Ascending aorta (tissue), 2 donors: ENCODE measurements at places on chromosomes 6 and 20.

DNA sequence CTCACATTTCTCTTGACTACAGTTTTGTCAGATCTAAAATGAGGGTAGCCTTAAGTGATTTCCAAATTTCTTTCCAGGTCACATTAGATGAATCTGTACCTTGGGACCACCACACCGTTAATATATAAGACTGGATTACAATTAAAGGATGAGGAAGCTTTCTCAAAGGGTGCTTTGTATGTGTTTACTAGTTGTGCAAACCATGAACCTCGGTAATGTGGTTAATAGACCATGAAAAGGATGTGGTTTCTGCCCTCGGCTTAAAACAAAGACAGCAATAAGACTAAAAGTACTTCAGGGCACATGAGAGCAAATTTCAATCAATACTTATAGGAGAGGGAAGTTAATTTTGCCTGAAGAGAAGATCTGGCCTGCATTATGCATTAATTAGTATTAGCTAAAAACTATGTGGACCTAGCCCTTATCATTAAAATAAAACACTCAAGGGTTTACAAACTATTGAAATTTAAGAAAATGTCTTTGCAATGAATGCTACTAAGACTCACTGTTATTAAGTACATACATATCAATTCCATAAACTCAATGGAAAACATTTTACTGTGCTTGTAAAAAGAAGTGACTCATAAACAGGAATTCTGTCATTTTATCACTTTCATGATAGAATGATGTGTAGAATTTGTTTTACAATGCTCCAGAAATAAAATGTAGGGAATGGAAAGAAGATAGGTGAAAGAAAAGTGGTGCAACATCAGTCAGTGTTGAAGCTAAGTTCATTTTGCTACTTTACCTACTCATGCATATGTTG lies 936 bp upstream of the TMX4 start:
- peak overlapping the region; percentile 79 for H3K4me3 ChIP-seq
- no peaks in the 10 kb centered on the region for H3K27me3 ChIP-seq
- no peak for DNase-seq
- no peaks in the 10 kb centered on the region for H3K36me3 ChIP-seq
- peak overlapping the region; percentile 97 for H3K27ac ChIP-seq
- peaks cover 7% of the 10 kb centered on the region for H3K4me1 ChIP-seq

- no peaks in the 10 kb centered on the region for H3K36me3 ChIP-seq
- no peak overlapping the region for H3K4me3 ChIP-seq
Observed at GRCh38 chr6:80382811-80383210, 276.3 kb downstream of the BCKDHB start.

DNA sequence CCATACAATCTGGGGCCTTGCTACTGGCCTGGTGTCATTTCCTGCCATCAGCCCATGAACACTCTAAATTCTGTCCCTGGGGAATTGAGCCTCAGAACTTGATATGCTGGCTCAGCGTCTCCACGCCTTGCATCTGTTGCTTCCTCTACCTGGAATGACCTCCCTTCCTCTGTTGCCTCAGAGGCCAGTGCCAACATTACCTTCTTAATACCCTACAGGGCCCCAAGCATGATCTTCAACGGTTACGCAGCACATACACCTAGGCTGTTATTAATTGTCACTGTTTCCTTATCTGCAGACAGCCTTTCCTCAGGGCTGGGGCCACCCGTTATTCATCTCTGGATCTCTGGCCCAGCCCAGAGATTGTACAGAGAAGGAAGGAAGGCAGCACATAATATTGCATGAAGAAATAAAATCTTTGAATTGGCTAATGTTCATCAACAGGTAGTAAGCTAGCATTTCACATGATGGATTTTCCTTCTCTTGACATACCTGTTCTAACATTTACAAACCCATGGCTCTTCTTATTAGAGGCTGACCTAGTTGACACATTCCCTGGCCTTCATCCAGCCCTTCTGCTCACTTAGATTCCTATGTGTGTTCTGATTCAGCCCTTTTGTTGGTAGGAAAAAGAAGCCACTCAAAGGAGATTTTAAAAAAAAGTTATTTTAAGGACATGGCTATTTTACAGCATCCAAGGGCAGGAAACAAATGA lies 8.4 kb upstream of the RNF182 start:
- DNase-seq = no peak
- no peaks in the 10 kb centered on the region for H3K4me1 ChIP-seq
- no peaks in the 10 kb centered on the region for H3K36me3 ChIP-seq
- no peak overlapping the region for H3K4me3 ChIP-seq
- no peak overlapping the region for H3K27ac ChIP-seq

GRCh38 chr6:134928151-134928900 lies 21.6 kb downstream of the ALDH8A1 start:
- H3K27ac ChIP-seq = no peak overlapping the region
- no peaks in the 10 kb centered on the region for H3K27me3 ChIP-seq
- no peak for DNase-seq
- H3K4me1 ChIP-seq = no peaks in the 10 kb centered on the region
- no peaks in the 10 kb centered on the region for H3K36me3 ChIP-seq

- H3K4me3 ChIP-seq = no peak overlapping the region
- H3K27ac ChIP-seq = no peak overlapping the region
- no peaks in the 10 kb centered on the region for H3K4me1 ChIP-seq
- H3K27me3 ChIP-seq = no peaks in the 10 kb centered on the region
Observed at GRCh38 chr6:63188828-63189227, 22.4 kb upstream of the FKBP1C start.

GRCh38 chr20:53658322-53658721 lies 64.7 kb upstream of the ZNF217 start:
- no peak overlapping the region for H3K27ac ChIP-seq
- DNase-seq = peak; percentile 13
- no peaks in the 10 kb centered on the region for H3K36me3 ChIP-seq
- no peak overlapping the region for H3K4me3 ChIP-seq
- H3K27me3 ChIP-seq = no peaks in the 10 kb centered on the region

DNA sequence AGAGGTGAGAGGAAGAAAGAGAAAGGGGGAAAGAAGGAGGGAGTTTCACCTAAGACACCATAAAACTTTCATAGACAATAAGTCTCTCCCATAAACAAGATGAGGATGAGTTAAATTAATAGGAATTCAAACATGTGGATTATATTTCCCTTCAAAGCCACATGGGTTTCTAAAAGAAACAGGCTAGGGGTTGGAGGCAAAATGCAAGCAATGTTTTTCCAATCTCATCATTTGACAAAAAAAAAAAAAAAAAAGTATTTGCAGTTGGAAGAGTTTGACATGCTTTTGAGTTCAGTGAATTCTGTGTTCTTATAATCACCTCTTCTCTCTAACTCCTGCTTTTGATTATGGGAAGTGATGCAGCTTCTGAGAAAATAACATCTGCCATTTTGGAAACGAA lies 286.5 kb upstream of the PRND start:
- no peak for DNase-seq
- no peak overlapping the region for H3K27ac ChIP-seq
- no peaks in the 10 kb centered on the region for H3K36me3 ChIP-seq
- H3K4me3 ChIP-seq = no peak overlapping the region
- H3K27me3 ChIP-seq = no peaks in the 10 kb centered on the region

GRCh38 chr6:69427882-69428281 lies 368.9 kb downstream of the LMBRD1 start:
- H3K4me1 ChIP-seq = no peaks in the 10 kb centered on the region
- H3K36me3 ChIP-seq = no peaks in the 10 kb centered on the region
- DNase-seq = no peak
- no peaks in the 10 kb centered on the region for H3K27me3 ChIP-seq

- H3K27me3 ChIP-seq = no peaks in the 10 kb centered on the region
- no peak overlapping the region for H3K27ac ChIP-seq
- no peak for DNase-seq
- H3K4me1 ChIP-seq = no peaks in the 10 kb centered on the region
- no peaks in the 10 kb centered on the region for H3K36me3 ChIP-seq
Observed at GRCh38 chr20:16475225-16475624, 98.0 kb downstream of the KIF16B start.
